Natural killer cell (primary cell): ENCODE measurements at places on chromosomes 16 and 17. TPM values are rescaled to one million over a fixed set of nuclear protein-coding genes. Genes with fewer than 3 reads are reported as not detected.

DNA sequence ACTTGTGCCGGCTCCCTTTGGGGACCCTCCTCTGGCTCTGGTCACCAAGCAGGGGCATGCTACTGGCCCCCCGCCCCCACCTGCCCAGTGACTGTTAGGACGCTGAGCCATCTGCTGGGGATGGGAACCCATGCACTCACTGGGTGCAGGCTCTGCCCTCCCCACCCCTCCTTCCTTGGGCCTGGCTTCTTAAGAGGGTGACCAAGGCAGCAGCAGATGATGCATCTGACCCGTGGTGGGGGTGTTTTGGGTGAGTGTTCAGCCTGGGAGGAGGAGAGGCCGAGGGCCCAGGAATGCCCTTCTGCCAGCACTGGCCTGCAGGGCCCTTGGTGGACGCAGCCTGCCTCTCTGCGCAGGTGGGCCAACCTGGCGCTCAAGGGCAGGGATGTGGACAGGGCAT is 19.2 kb upstream of the MTSS2 start:
- no peak for DNase-seq

DNA sequence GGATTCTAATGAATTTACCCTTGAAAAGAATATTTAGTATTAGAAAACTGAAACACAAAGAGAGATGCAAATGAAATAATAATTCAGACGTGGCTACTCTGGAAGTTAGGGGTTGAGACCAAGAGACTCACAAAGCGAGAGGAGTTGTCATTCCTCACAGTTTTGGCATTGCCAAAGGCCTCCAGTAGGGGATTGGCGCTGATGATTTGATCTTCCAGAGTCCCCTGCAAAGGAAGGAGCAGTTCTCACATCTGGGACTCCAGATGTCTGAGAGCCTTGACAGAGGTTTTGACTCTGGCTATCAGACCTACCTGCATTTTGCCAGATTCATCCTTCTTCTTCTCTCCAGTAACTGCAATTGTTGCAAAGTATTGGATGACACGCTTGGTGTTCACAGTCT is 6.6 kb downstream of the MYH8 start:
- no peak for DNase-seq

DNA sequence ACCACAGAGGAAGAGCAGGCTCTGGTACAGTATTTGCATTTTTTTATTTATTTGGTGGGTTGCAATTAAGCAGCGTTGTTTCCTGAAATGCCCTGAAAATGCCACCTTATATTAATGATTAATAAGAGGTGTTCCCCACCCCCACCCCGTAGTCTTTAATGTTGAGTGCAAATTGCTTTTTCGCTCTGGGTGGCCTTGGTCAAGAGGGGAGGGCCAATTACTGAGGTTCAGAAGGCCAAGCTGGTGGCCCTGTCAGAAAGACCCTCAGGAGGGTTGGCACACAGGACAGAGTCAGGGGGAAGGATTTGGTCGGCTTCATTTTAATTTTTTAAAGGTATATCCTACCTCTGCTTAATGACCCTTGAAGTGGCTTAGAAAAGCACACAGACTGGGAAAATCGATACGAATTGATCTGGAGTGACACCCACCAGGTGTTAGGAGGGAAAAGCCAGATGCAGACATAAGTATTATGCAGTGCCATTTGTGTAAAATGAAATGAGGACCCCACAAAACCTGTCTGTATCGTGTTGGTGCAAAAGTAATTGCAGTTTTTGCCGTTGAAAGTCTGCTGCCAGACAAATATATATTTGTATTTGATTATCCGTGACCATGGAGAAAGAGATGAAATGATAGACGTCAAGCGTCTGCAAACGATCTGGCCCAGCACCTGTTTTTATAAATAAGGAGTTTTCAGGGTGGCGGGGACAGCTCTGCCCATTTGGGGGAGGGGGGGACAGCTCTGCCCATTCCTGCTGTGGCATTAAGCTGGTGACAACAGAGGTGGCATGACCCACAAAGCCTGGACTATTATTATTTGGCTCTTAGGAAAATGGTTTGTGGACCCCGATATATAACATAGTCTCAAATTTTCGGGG is 143.8 kb upstream of the PLCG2 start:
- DNase-seq = no peak

GRCh38 chr17:28906276-28906675 is 3.4 kb upstream of the DHRS13 start:
- no peak for DNase-seq

DNA sequence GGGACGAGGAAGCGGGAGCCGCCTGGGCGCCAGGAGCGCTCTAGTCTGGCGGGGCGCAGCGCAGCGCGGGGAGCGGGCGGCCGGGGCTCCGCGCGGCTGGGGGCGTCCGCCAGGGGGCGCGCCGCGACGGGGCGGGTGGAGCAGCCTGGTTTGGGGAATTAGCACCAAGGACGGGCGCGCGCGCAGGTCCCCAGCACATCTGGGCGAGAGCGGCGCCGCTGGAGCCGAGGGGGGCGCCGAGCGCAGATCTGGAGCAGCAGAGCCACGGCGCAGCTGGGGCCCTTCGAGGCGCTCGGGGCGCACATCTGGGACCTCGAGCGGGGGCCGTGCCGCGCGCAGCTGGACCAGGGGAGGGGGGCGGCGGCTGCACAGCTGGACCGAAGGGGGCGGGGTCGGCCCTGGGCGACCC is at the start of gene NXPH3:
Gene NXPH3 (plus strand): TSS at position 193 of the 409 bp plus-strand sequence. CDS start 349 bp downstream, outside the sequence.
- peak; percentile 75 for DNase-seq

The ACOX1 gene
- total RNA-seq = 48.2 TPM

The TM4SF5 gene
- not detected for total RNA-seq

DNA sequence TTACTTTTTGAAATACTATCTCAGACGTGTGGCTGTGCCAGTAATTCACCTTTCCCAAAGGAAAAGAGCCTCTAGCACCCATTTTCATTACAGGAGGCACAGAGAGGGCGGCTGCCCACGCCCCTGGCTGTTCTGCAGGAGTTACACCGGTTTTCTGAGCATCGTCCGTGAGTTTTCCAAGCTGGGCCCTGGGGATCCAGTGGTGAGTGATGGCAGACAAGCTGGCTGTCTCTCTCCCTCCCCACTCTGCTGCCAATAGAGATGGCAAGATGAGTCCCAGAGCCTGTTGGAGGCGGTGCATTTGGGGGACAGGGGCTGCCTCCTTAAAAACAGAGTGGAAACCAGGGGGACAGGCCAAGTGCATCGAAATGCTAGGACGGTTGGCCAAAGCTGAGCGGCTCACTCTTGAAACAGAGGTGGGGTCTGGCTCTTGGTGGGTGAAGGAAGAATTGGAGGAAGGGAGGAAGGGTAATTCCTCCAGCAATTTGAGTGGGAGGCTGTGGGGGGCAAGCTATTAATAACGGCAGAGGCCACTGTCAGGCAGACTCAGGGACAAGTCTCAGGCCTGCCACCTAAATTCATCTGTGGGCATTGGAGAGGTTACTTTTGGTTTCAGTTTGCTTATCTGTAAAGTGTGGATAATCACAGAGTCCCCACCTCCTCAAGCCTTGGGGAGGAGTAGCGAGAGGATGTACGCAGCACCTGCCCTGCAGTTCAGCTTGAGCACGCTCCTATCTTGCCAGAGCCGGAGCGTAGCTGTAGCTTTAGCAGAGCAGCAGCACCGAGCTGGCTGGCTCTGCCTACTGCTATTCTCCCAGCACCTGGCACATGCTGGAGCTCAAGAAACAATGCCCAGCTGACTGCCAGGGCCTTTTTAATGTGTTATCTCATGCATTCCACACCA is 7.5 kb upstream of the NOS2 start:
- peak; percentile 84 for DNase-seq

The KRT32 gene
- not detected for total RNA-seq

- DNase-seq = peak; percentile 70
Observed at GRCh38 chr16:48156790-48157209, 1.0 kb upstream of the ABCC12 start.

- DNase-seq = no peak
Observed at GRCh38 chr17:76276461-76277299, 11.5 kb downstream of the UBALD2 start.

DNA sequence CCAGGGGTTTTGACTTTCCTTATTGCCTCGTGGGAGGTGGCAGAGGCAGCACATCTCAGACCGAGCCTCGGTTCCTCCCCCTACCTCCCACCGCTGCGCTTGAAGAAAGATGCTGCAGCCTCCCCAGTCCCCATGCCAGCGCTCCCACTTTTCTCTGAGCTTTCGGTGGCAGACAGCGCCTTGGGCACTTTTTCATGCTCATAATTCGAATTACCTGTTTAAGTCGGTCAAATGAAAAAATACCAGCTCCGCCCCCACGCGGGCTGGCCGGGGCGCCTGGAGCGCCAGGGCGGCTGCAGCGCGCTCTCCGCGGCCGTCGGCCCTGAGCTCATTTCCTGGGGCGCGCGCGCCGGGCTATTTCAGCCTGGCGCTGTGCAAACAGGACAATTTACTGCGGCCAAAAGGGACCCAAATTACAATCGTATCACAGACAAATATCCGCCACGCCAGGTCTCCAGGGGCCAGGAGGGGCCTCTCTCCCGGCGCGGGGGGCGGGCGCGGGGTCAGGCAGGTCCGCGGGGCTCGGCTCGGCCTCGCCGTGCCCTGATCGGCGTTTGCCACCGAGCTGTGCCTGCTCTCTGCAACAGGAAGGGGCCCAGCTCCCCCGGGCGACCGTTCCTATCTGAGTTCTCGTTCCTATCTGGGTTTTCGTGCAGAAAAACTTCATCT is 45.0 kb downstream of the SOST start:
- DNase-seq = no peak

- DNase-seq = no peak
Observed at GRCh38 chr16:82730901-82731300, 104.1 kb downstream of the CDH13 start.
